ENCODE measurements at places on chromosomes 4 and X. TPM values are rescaled to one million over a fixed set of nuclear protein-coding genes. Genes with fewer than 3 reads are reported as not detected.
A peak's percentile ranks its signal among the peaks of the same experiment; 100 is the strongest.

The PCDH7 gene
- total RNA-seq = not detected

The FREM3 gene
- total RNA-seq = not detected

The DNASE1L1 gene
- 12.5 TPM for total RNA-seq

The CFAP299 gene
- total RNA-seq = not detected

The SPON2 gene
- 9.5 TPM for total RNA-seq

The RHOXF1 gene
- total RNA-seq = not detected

The MAGED4 gene
- 1.2 TPM for total RNA-seq

The CABS1 gene
- not detected for total RNA-seq

GRCh38 chr4:36326476-36327029 lies 45.1 kb downstream of the DTHD1 start:
- no peaks in the 10 kb centered on the region for H3K27me3 ChIP-seq
- H3K36me3 ChIP-seq = no peaks in the 10 kb centered on the region
- H3K27ac ChIP-seq = peak overlapping the region; percentile 66
- peak; percentile 27 for DNase-seq

GRCh38 chr4:14428125-14428524 lies 574.2 kb upstream of the CPEB2 start:
- H3K4me1 ChIP-seq = no peaks in the 10 kb centered on the region
- H3K36me3 ChIP-seq = no peaks in the 10 kb centered on the region
- H3K4me3 ChIP-seq = no peak overlapping the region
- no peak overlapping the region for H3K27ac ChIP-seq
- no peak for DNase-seq
- no peaks in the 10 kb centered on the region for H3K27me3 ChIP-seq

GRCh38 chr4:28462766-28463700 lies 1602.4 kb downstream of the STIM2 start:
- H3K27me3 ChIP-seq = no peaks in the 10 kb centered on the region
- no peaks in the 10 kb centered on the region for H3K4me1 ChIP-seq
- H3K27ac ChIP-seq = no peak overlapping the region
- DNase-seq = no peak

- no peak overlapping the region for H3K4me3 ChIP-seq
- H3K27ac ChIP-seq = no peak overlapping the region
- DNase-seq = no peak
- H3K4me1 ChIP-seq = no peaks in the 10 kb centered on the region
- peaks cover 2% of the 10 kb centered on the region for H3K27me3 ChIP-seq
Measured at GRCh38 chr4:3775005-3775404, 8.8 kb downstream of the ADRA2C start.

GRCh38 chr4:760616-761015 lies 55.0 kb downstream of the PCGF3 start:
- H3K27me3 ChIP-seq = no peaks in the 10 kb centered on the region
- no peak overlapping the region for H3K27ac ChIP-seq
- peaks cover 29% of the 10 kb centered on the region for H3K4me1 ChIP-seq
- no peak overlapping the region for H3K4me3 ChIP-seq
- H3K36me3 ChIP-seq = peaks cover 22% of the 10 kb centered on the region

- no peaks in the 10 kb centered on the region for H3K27me3 ChIP-seq
- H3K36me3 ChIP-seq = peaks cover 49% of the 10 kb centered on the region
- H3K4me1 ChIP-seq = peaks cover 60% of the 10 kb centered on the region
- peak overlapping the region; percentile 14 for H3K27ac ChIP-seq
Measured at GRCh38 chr4:184424993-184425758, 49.2 kb downstream of the IRF2 start.

GRCh38 chrX:107709266-107709806 lies 66.3 kb downstream of the TSC22D3 start:
- peaks cover 2% of the 10 kb centered on the region for H3K36me3 ChIP-seq
- no peaks in the 10 kb centered on the region for H3K27me3 ChIP-seq
- DNase-seq = no peak
- H3K4me3 ChIP-seq = no peak overlapping the region
- peak overlapping the region; percentile 26 for H3K27ac ChIP-seq

GRCh38 chr4:24032371-24032989 lies 142.6 kb upstream of the PPARGC1A start:
- H3K27ac ChIP-seq = no peak overlapping the region
- DNase-seq = no peak
- H3K4me1 ChIP-seq = no peaks in the 10 kb centered on the region
- H3K27me3 ChIP-seq = no peaks in the 10 kb centered on the region
- H3K36me3 ChIP-seq = no peaks in the 10 kb centered on the region

GRCh38 chr4:151409470-151410313 lies 716 bp downstream of the FHIP1A start:
- peaks cover 22% of the 10 kb centered on the region for H3K4me1 ChIP-seq
- DNase-seq = peak; percentile 18

- no peaks in the 10 kb centered on the region for H3K27me3 ChIP-seq
- H3K36me3 ChIP-seq = no peaks in the 10 kb centered on the region
- no peak overlapping the region for H3K4me3 ChIP-seq
Measured at GRCh38 chrX:11399489-11400094, 106.4 kb downstream of the AMELX start.

- H3K4me3 ChIP-seq = no peak overlapping the region
- H3K36me3 ChIP-seq = no peaks in the 10 kb centered on the region
- no peak for DNase-seq
- no peaks in the 10 kb centered on the region for H3K4me1 ChIP-seq
- H3K27me3 ChIP-seq = no peaks in the 10 kb centered on the region
- H3K27ac ChIP-seq = no peak overlapping the region
Measured at GRCh38 chr4:8278421-8279287, 9.1 kb downstream of the HTRA3 start.

GRCh38 chr4:89868999-89869589 lies 25.6 kb upstream of the MMRN1 start:
- H3K27ac ChIP-seq = no peak overlapping the region
- no peak overlapping the region for H3K4me3 ChIP-seq
- H3K36me3 ChIP-seq = no peaks in the 10 kb centered on the region
- H3K27me3 ChIP-seq = no peaks in the 10 kb centered on the region
- H3K4me1 ChIP-seq = no peaks in the 10 kb centered on the region

- H3K4me3 ChIP-seq = no peak overlapping the region
- H3K4me1 ChIP-seq = no peaks in the 10 kb centered on the region
- H3K27me3 ChIP-seq = no peaks in the 10 kb centered on the region
- DNase-seq = no peak
Measured at GRCh38 chr4:32251126-32251525, 1531.0 kb downstream of the PCDH7 start.

GRCh38 chr4:110989125-110989524 lies 366.2 kb upstream of the PITX2 start:
- no peaks in the 10 kb centered on the region for H3K4me1 ChIP-seq
- no peak for DNase-seq
- H3K4me3 ChIP-seq = no peak overlapping the region
- H3K36me3 ChIP-seq = no peaks in the 10 kb centered on the region

DNA sequence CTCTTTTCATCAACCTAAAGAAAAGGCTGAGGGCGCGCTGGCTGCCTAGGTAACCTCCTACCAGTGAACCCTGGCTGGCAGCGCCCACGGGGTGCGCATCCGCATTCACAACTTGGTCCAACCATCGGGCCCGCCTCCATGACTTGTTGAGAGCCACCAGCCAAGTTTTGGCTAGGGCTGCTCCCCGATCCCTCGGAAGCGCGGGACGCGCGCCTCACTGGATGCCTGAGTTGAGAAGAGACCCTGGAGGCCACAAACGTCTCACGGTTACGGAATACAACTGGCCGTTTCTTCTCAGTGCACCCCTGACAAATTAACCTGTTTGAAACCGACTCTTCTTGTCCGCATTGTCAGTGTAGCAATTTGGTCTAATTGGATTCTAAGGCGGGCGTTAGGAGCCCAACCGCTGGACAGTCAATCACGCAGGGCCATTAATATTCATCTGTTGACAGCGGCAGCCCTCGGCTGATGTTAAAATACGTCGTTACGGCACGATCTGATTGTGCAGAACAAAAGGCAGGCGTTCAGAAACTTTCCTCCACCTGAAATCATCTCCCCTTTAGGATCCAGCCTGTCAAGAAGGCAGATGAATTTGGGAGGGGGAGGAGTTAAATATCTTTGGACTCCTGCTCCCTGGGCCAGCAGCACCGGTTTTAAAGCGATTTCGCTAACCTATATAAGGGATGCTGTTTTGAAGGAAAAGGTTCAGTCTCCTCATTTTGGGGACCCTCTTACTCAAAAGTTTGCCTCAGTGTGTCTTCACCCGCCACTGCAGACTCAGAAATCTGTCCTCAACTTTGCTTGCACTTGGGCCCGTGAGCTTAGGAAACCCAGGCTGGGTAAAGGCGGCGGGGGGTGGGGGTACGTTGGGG lies 1.2 kb downstream of the GPC3 start:
- H3K36me3 ChIP-seq = no peaks in the 10 kb centered on the region
- peaks cover 24% of the 10 kb centered on the region for H3K27me3 ChIP-seq
- peaks cover 7% of the 10 kb centered on the region for H3K4me1 ChIP-seq
- peak overlapping the region; percentile 26 for H3K4me3 ChIP-seq
- no peak overlapping the region for H3K27ac ChIP-seq

DNA sequence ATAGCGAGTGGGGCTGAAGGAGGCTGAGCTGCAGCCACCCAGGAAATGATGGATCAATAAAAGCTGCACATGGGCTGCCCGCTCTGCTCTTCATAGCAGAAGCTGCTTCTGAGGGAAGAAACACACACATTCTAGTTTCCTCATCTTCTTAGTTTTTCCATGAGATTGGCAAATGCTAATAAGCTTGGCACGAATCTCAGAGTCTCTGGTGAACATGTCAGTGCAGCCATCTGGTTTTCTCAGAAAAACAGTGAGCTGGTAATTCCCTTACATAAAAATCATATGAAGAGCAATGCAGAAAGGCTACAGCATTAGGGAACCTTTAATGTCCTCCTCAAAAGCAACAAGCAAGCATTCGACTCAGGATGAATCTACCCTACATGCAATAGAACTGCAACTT lies 69.9 kb downstream of the GATB start:
- no peak overlapping the region for H3K27ac ChIP-seq
- DNase-seq = no peak
- no peaks in the 10 kb centered on the region for H3K27me3 ChIP-seq
- no peaks in the 10 kb centered on the region for H3K4me1 ChIP-seq
- peaks cover 6% of the 10 kb centered on the region for H3K36me3 ChIP-seq
- no peak overlapping the region for H3K4me3 ChIP-seq

DNA sequence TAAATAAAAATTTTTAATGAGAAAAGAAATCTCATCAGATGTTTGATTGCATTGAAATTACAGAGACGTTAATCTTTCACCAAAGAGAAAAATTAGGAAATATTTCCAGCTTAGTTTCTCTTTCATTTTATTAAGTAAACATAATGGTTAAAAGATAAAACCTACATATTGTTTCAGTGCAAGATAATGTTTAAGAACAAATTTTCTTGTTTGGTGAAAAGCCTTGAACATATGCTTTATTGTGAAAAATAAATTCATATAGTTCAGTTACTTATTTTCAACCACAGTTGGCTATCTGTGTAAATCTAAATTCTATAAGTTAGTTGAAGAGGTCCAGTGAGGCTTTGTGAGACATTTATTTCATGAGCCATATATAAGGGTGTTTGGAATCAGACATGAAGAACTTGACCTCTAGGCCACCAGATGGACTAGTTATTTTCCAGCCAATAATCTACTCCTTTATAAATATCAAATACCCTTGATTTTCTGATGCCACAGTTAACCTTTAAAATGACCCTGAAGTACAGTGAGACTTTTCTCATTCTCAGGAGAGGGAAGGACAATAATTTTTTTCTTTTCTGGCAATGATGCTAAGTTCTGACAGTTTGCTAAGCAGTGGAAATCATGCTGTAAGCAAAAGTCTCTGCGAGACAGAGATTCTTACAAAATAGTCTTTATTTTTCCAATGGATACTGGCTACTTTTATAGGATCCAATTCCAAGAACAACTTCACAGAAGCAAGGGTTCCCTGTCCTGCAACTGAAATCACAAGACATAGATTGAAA lies 2.5 kb downstream of the ARSJ start:
- DNase-seq = no peak
- peaks cover 3% of the 10 kb centered on the region for H3K36me3 ChIP-seq
- peaks cover 13% of the 10 kb centered on the region for H3K4me1 ChIP-seq
- no peak overlapping the region for H3K4me3 ChIP-seq

DNA sequence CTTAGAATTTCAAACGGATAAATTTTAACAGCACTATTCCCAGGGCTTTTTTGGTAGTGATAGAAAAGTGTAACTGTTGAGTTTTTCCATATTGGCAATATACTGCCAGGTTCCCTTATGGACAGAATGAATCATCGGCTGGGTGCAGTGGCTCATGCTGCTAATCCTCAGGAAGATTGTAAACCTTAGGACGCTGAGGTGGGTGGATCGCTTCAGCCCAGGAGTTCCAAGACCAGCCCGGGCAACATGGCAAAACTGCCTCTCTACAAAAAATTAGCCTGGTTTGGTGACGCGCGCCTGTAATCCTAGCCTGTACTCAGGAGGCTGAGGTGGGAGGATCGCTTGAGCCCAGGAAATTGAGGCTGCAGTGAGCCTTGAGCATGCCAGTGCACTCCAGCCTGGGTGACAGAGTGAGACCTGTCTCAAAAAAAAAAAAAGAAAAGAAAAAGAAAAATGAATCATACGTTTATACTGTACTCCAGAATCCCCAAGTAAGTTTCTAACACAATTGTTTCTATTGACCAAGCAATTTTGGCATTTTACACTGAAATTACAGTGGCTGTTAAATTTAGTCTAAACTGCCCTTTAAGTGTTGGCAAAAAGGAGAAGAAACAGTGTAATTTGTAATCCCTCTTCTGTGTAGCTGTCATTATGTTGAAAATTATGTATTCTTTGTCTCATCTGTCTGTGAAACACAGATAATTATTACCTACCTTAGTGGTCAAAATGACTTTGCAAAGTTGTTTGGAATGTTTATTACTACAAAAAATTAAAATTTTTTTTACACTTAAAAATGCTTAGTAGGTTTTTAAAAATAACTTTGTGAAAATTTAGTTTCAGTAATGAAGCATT lies 1.8 kb downstream of the SLC30A9 start:
- no peaks in the 10 kb centered on the region for H3K27me3 ChIP-seq
- H3K27ac ChIP-seq = no peak overlapping the region
- peak overlapping the region; percentile 98 for H3K4me3 ChIP-seq
- peaks cover 28% of the 10 kb centered on the region for H3K4me1 ChIP-seq

GRCh38 chr4:132238697-132239096 lies 910.4 kb upstream of the PCDH10 start:
- no peak overlapping the region for H3K4me3 ChIP-seq
- no peaks in the 10 kb centered on the region for H3K4me1 ChIP-seq
- DNase-seq = no peak
- H3K27ac ChIP-seq = no peak overlapping the region

DNA sequence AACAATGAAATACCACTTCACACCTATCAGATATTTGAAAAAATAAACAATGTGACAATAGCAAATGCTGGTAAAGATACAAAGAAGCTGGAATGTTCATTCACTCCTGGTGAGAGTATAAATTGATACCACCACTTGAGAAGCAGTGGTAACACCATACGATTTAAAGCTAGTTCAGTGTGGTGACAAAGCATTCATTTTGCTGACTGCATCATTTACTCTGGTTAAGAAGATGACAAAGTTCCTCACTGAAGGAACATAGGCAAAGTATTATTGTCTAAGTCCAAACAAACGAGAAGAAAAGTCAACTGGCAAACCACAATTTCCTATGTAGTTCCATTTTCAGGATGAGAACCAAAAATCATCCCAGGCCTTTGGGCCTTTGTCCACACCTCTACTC lies 102.5 kb downstream of the GEMIN8 start:
- no peak overlapping the region for H3K4me3 ChIP-seq
- no peak overlapping the region for H3K27ac ChIP-seq
- H3K36me3 ChIP-seq = no peaks in the 10 kb centered on the region
- H3K27me3 ChIP-seq = peaks cover 2% of the 10 kb centered on the region

All from activated CD4-positive, alpha-beta memory T cell treated with anti-CD3 and anti-CD28 coated beads for 36 hours (primary cell).